CD4-positive, CD25-positive, alpha-beta regulatory T cell (primary cell): ENCODE measurements at places on chromosomes 3 and 15. TPM values are rescaled to one million over a fixed set of nuclear protein-coding genes. Genes with fewer than 3 reads are reported as not detected.

PLIN1 gene
- not detected for total RNA-seq

KLHL6 gene
- 48.2 TPM for total RNA-seq

POLQ gene
- 0.72 TPM for total RNA-seq

- no peak for DNase-seq
Measured at GRCh38 chr15:29934251-29934650, 112.0 kb upstream of the TJP1 start.

DNA sequence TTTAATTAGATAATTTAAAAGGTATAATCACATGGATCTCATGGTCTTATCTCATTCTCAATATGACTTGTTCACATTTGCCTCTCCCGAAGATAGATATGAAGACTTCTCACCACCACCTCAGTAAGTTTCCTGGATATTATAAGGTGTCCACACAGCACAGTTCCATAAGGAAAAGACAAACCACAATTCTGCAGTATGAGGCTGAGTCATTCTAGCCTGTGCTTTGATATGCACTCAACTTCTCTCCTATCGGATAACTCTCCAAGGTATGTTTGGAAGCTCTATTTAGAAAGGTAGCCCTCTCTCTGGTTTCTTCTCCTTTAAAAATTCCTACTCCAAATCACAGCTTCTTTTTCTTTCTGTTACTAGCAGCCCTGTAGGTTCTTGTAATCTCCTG lies 612.8 kb downstream of the ZPLD1 start:
- DNase-seq: no peak

DNA sequence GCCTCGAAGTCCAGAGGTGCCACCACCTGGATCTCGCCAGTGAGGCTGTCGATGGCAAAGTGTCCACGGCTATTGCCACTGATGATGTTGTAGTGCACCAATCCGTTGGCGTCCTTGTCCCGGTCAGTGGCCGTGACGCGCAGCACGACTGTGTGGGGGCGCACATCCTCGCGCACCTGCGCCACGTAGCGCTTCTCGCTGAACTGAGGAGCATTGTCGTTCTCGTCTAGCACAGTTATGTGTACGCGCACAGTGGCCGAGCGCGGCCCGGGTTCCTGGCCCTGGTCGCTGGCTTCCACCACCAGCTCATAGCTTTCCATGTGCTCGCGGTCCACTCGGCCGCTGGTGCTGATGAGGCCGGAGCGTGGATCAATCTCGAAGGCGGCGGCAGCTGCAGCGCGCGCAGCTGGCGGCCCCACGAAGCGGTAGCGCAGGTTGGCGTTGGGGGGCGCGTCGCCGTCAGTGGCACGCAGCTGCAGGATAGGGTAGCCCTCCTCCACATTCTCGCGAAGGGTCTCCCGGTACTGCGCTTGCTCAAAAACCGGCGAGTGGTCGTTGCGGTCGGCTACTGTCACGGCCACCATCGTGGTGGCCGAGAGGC lies 1.8 kb downstream of the CELSR3 start:
- DNase-seq: no peak

DNA sequence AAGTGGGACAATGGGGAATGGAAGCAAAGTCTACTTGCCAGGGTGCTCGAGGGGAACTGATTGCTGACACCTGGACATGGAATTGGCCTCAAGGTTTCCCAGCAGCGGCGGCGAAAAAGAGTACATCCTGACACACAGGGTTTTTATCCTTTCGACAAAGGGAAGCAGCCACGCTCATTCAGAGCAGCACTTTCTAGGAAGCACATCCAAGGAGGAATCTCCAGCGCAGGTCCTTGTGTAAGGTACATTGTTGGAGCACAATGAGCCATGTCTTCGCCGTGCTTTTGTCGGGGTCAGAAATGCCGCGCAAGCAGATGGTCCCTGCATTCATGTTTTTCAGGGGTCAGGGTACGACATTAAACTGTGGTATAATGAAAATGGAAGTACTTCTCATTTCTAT lies 16.8 kb downstream of the CACNA1D start:
- DNase-seq: no peak
